ENCODE measurements at places on chromosomes 12 and 14. TPM values are rescaled to one million over a fixed set of nuclear protein-coding genes. Genes with fewer than 3 reads are reported as not detected.

PMEL gene
- 1.3 TPM for total RNA-seq

EIF2S3B gene
- 9.5 TPM for total RNA-seq

VDR gene
- total RNA-seq, result 8.2 TPM

PRR13 gene
- 60.0 TPM for total RNA-seq

DNA sequence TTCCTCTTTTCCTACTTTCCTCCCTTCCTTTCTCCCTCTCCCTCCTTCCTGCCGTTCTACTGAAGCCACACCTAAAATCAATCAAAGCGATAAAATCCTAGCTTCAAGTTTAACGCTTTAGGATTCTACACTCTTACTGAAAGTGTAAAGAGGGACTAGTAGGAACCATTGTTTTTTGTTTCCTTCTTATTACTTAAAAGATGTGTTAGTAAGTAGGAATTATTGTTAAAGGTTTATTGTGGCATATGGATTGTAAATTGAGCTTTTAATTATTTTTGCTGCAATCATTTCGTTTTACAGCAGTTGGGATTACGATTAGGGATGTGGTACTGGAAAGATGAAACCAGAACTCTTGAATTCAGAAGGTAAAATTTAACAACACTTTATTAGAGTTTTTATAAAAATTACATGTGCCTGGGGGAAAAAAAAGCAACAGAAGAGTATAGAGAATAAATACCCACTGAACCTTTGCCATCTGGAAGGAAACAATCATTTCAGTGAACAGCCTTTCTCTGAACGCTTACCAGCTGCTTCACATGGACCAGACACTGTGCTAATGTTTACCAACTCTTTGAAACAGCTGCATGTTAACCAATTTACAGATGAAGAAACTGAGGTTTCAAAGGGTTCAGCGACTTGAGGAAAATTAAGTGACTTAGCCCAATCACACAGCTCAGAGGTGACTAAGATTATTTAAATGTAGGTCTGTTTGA lies 1.0 kb downstream of the PPP1R36 start:
- no peak for DNase-seq

- no peak for DNase-seq
These were observed 11.8 kb downstream of the TMCC3 start for GRCh38 chr12:94638521-94638920.

DNA sequence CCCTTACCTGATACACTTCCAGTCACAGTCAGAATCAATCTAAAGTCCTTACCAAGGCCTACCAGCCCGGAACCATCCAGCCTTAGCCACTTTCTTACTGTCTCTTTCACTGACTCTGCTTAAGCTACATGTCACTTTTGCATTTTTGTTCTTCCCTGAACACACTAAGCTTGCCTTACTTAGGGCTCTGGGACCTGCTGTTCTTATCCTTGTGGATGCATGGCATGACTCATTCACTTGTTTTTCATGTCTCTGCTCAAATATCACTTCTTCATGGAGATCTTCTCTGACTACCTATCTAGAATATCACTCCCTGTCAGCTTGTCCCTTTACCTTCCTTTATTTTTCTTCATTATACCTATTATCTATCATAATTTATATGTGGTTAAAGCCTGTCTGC lies 65.6 kb upstream of the ZDHHC17 start:
- no peak for DNase-seq

- no peak for DNase-seq
These were observed 934 bp upstream of the TAPBPL start for GRCh38 chr12:6450869-6451347.

DNA sequence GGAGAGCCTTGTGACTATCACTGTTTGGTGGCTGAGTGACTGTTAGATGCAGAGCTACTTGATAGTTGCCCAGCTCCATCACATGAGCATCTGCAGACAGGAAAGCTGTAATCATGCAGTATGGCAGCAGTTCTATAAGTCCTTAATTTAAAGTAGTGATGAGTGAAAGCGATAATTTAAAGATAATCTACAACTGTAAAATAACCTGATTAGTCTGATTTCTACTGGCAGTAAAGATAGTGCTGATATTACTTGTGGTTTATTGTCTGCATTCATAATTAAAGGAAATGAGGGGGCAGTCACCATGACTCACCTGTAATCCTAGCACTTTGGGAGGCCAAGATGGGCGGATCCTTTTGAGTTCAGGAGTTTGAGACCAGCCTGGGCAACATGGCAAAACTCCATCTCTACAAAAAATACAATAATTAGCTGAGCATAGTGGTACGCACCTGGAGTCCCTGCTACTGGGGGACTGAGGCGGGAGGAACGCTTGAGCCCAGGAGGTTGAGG lies 41.2 kb upstream of the PLEKHD1 start:
- DNase-seq, result no peak

- DNase-seq, result no peak
These were observed 76.1 kb downstream of the STON2 start for GRCh38 chr14:81324011-81324410.

GRCh38 chr12:59084511-59085375 lies 164.4 kb upstream of the LRIG3 start:
- peak; percentile 61 for DNase-seq

DNA sequence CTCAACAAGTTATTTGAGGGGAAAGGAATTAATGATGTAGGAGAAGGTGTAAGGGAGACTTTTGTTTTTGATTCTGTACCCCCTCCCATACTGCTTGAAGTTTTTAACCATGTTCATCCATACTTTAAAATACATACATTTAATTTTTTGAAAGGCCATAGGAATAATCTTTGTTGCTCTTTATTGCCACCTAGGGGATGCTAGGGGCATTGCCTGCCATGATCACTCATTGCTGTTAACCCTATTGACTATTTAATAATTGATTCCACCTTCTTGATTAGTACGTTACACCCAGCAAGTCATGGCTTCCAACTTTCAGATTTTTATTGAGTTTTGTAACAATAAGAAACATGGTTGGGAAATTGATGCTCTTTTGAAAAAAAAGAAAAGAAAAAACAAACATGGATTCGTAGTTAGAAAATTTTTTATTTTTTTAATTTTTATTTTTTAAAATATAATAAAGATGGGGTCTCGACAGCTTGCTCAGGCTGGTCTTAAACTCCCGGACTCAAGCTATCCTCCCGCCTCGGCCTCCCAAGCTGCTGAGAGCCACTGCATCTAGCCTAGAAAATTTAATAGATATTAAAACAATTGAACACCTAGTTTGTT lies 8.5 kb upstream of the PRKAB1 start:
- peak; percentile 41 for DNase-seq

- no peak for DNase-seq
These were observed 1499.6 kb upstream of the TMEM132C start for GRCh38 chr12:126767334-126767733.

Measured in fibroblast of villous mesenchyme (primary cell).